ENCODE measurements at places on chromosomes 7 and 10.

GRCh38 chr7:159201722-159202330 lies 57.2 kb upstream of the VIPR2 start:
- no peak for DNase-seq

DNA sequence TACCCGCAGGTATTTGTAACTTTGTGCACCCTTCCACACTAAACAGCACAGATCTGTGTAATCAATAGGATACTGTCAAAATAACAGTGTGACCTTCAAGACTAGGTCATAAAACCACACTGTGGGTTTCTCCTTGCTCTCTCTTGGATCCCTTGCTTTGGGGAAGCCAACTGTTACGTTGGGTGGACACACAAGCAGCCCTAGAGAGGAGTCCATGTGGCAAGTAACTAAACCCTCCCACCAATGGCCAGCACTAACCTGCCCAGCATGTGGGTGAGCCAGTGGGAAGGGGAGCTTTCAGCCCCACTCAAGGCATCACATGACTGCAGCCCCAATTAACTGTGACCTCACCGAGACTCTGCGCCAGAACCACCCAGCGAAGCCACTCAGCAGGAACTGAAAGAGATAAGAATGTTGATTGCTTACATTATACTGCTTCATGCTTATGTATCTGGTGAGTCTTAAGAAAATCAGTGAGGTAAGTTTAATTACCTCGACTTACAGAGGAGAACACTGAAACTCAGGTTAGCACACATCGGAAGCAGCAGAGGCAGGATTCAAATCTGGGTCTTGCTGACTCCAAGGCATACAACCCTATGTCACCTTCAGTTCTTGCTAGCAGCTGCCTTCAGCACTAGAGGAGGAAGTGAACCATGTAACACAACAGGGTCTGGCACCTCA lies 9.4 kb upstream of the ZC3HAV1 start:
- DNase-seq: no peak

GRCh38 chr7:22865602-22865960 lies 42.9 kb upstream of the TOMM7 start:
- DNase-seq: no peak

DNA sequence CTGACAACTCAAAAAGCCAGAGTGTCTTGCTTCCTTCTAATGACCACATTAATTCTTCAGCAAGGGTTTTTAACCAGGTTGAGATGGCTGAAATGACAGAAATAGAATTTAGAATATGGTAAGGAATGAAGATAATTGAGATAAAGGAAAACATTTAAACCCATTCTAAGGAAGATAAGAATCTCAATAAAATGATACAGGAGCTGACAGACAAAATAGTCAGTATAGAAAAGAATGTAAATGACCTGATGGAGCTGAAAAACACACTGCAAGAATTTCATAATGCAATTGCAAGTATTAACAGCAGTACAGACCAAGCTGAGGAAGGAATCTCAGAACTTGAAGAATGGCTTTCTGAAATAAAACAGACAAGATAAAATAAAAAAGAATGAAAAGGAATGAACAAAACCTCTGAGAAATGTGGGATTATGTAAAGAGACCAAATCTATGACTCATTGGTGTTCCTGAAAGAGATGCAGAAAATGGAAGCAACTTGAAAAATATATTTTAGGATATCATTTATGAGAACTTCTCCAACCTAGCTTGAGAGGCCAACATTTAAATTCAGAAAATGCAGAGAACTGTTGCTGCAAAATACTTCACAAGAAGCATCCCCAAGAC lies 87.1 kb downstream of the SAMD9 start:
- DNase-seq: no peak

DNA sequence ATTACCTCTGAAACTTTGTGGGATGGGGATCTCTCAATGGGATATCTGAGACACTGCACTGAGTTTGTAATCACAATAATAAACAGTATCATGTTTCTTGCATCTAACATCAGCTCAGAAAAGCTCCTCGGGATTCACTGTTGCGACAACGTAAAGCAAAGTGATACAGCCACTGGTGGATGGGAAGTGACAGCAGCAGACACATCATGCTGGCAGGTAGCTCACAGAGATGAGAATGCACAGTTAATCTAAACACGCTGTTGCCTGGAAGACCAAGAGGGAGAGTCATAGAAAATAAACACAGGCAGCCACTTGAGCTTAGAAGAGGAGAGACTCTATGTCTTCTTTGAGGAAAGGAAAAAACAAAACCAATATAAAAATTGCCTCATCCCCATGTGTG lies 513.8 kb downstream of the MAGI2 start:
- no peak for DNase-seq

DNA sequence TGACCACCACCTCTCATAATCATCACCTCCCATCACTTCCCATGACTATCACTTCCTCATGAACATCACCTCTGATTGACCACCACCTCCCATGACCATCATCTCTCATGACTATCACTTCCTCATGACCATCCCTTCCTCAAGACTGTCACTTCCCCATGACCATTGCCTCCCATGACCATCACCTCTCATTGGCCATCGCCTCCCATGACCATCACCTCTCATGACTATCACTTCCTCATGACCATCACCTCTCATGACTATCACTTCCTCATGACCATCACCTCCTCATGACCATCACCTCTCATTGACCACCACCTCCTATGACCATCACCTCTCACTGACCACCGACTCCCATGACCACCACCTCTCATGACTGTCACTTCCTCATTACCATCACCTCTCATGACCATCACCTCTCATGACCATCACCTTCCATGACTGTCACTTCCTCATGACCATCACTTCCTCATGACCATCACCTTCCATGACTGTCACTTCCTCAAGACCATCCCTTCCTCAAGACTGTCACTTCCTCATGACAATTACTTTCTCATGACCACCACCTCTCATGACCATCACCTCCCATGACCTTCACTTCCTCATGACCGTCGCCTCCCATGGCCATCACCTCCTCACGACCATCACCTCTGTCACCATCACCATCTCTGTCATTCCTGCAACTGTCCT lies 51.6 kb downstream of the PDGFA start:
- no peak for DNase-seq

DNA sequence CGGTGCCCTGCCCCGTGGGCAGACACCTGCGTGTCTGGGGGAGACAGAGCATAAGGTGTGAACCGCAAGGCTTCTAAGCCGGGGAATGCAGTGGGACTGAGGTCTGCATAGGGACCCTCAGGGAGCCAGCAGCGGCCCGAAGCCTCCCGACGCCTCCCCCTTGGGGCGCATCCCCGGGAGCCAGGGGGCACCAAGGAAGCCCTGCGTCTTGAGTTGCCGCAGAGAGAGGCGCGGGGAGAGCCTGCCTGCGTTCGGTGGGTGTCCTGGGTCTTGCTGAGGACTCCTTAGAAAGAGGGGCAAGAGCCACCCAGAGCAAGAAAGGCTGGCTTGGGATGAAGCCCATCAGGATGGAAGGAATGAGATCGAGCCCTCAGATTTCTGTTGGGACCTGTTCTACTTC lies 18.2 kb upstream of the UNCX start:
- no peak for DNase-seq

- no peak for DNase-seq
Observed at GRCh38 chr10:124196659-124197058, 103.3 kb upstream of the CHST15 start.

- DNase-seq: no peak
Observed at GRCh38 chr7:25311346-25311745, 83.1 kb upstream of the NPVF start.

GRCh38 chr7:78716876-78717275 lies 736.6 kb downstream of the MAGI2 start:
- no peak for DNase-seq

DNA sequence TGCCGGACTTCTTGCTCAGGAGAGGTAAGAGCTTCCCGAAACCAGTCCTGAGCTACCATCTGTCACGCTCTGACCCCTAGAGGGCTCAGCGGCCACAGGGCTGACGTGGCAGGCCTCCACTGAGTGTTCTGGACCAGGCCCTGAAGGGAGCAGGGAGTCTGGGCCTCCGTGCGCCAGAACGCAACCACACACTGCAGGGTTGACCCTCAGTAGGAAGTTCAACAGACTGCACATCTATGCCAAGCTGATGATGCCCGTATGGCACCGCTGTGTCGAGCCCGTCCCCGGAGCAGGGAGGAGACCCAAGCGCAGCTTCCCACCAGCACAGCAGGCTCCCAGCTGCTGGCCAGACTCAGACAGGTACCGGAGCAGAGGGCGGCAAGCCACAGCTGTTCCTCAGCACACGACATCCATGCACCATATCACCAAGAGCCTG lies 39.2 kb downstream of the CAMK2B start:
- DNase-seq: no peak

- DNase-seq: no peak
Observed at GRCh38 chr7:133682364-133683181, 429.7 kb downstream of the EXOC4 start.

DNA sequence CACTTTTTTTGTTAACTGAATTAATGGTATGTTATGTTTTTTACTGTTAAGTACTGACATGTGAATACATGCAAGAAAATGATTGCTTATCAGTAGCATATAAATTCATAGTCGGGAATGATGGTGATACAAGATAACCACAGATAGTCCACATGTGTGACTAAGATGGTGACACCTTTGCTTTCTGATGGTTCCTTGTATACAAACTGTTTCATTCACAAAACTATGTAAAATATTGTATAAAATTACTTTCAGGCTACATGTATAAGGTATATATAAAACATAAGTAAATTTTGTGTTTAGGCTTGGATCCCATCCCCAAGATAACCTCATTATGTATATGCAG lies 10.0 kb downstream of the CISD1 start:
- no peak for DNase-seq

DNA sequence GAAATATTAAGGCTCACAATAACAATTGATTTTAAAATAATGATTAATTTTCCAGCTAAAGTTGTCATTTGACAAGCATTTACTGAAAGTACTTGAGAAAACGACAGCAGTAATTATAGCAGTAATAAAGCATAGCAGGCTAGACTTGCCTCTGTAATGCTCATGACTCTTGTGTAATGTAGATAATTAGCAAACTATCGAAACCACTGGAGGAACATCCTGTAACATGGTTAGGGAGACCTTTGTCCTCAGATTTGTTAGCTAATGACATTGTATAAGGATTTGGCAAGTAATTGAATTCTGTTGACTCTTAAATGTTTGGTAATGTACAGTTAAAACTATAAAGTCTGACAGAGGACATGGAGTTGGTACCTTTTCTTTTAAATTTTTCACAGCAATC lies 24.8 kb downstream of the ARL4A start:
- no peak for DNase-seq

GRCh38 chr10:11901833-11902475 lies 78.8 kb downstream of the PROSER2 start:
- no peak for DNase-seq

- DNase-seq: no peak
Observed at GRCh38 chr7:16060502-16060901, 360.8 kb downstream of the CRPPA start.

DNA sequence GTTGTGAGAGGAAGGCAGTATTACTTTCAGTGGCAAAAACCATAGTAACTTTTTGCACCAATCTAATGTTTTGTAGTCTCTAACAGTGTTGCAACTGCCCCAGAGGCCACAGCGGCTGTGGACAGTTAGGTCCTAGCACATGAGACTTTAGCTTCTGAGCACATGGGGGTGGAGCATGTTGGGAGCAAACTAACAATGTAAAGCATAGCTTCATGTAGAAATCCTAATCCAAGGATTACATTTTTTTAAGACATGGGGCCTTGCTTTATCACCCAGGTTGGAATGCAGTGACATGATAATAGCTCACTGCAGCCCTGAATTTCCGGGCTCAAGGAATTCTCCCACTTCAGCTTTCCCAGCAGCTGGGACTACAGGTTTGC lies 49.0 kb downstream of the LAMB1 start:
- DNase-seq: no peak

- DNase-seq: no peak
Observed at GRCh38 chr7:96499532-96499931, 177.6 kb upstream of the SLC25A13 start.

GRCh38 chr7:29894256-29894655 lies 87.9 kb downstream of the WIPF3 start:
- no peak for DNase-seq

- no peak for DNase-seq
Observed at GRCh38 chr7:118104812-118105441, 79.0 kb upstream of the LSM8 start.

DNA sequence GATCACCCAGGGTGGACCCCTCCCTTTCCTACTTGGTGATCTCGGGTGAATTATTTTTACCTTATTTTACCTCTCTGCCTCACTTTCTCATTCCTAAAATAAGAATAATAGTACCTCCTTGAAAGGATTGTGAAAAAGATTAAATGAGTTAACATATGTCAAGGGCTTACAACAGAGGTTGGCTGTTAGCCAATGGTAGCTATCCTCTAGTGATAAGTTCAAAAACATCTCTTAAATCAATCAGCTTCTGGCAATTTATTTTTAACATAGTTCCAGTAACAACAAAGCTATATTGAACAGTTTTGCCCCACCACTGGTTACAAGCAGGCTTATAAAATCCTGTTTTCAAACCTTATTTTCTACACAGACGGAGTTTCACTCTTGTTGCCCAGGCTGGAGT lies 45.4 kb downstream of the TMEM168 start:
- no peak for DNase-seq

DNA sequence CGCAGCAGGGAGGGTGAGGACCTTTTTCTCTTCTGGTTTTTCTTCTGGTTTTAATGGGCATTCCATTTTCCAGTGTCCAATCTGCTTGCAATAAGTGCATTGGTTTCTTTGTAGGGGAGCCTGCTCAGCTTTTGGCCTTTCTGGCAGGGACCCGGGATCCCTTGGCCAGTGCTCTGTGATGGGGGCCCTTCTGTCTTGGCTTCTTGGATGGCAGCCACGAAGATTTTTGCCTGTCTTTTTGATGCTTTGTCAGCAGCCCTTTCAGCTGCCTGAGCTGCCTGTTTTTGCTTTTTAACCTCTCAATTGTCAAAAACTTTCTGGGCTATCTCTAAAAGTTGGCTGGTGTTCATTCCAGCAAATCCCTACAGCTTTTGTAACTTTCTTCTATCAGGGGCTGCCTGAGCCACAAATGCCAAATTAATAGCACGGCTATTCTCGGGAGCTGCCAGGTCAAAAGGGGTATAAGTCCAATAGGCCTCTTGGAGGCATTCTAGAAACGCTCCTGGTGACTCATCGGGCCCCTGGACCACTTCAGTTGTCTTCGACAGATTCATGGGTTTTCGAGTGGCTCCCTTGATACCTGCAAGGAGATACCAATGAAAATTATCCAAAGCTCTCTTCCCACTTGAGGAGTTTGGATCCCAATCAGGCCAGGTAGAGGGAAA lies 179.9 kb upstream of the MBL2 start:
- no peak for DNase-seq

DNA sequence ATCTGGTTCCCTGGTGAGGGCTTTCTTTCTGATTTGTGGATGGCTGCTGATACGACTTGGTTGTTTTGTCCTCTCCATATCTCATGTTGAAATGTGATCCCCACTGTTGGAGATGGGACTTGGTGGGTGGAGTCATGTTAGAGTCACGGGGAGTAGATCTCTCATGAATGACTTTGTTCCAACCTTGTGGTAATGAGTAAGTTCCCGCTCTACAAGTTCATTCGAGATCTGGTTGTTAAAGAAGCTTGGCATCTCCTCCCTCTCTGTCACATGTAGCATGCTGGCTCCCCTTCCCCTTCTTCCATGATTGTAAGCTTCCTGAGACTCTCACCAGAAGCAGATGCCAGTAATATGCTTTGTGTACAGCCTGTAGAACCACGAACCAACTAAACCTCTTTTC lies 37.1 kb upstream of the NXPH1 start:
- DNase-seq: no peak

- DNase-seq: no peak
Observed at GRCh38 chr7:110317541-110318265, 773.2 kb upstream of the LRRN3 start.

Measured in activated T-helper 1 cell treated with anti-CD3 and anti-CD28 coated beads, Interleukin-2, amount 50 U/mL, for 16 hours (primary cell).